ENCODE measurements at places on chromosomes 1 and 21.
A peak's percentile ranks its signal among the peaks of the same experiment; 100 is the strongest.

- DNase-seq, result no peak
Observed at GRCh38 chr1:237740846-237741245, 149.9 kb downstream of the ZP4 start.

DNA sequence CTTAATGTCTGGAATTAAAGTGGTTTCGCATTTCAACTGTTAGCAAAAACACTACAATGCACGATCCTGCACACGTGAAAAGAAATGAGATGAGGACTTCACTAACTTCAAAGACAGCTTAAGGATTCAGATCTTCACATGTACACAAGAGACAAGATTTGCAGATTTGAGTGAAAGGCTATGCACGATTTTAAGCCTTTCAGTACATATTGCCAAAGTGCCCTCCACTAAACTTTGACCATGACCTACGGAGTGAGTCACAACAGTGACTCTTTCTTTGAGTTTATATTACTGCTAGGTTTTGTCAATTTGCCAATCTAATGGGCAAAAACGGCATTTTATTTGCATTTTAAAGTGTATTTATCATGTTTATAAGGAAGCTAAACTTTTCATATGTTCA is 41.2 kb upstream of the CR1L start:
- DNase-seq, result no peak

- DNase-seq, result peak; percentile 98
Observed at GRCh38 chr1:8061210-8061609, 35.1 kb upstream of the ERRFI1 start.

GRCh38 chr1:115641762-115642167 is at the start of gene VANGL1:
Gene VANGL1 (plus strand): TSS chr1:115641970. CDS start chr1:115651414, 9,444 bp downstream.
- peak; percentile 66 for DNase-seq

- no peak for DNase-seq
Observed at GRCh38 chr1:98211271-98211845, 290.5 kb upstream of the DPYD start.

GRCh38 chr1:18926315-18927081 is 24.1 kb upstream of the ALDH4A1 start:
- DNase-seq, result peak; percentile 93

- DNase-seq, result no peak
Observed at GRCh38 chr1:7335224-7335879, 435.7 kb upstream of the VAMP3 start.

DNA sequence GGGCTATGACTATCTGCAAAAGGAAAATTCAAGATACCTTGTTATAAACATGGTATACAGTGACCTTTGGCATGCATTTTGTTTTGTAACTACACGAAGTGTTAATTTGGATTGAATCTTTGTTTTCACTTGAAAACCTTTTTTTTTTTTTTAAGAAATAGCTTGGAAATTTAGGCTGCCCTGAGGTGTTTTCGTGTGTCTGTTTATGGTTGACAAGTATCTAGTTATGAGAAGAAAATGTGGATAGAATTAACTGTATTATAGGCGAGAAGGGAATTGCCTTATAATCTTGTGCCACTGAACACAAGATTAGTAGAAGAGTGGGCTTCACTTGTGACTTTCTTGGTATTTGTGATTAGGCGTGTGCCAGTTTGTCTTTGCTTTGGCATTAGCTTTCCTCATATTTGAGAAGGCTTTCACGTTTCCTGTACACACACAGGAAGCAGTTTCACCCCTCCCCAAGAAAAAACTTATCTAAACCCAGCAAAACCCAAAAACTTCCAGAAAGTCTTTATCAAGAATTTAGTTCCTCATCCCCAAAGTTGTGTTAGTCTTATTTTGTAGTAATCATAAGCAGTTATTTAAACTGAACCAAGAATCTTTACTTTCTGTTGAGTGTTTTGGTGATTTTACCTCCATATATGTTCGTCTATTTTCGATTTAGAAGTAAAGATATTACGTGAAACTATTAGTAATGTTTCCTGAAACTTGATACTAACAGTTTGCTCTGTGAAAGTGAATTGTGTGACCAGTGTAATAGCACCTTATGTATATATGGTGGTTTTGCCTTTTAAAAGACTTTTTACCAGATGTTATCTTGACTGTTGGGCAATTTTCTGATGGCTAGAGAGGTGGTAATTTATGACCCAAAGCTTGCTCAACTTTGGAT is 3.8 kb downstream of the DYRK1A start:
- DNase-seq, result peak; percentile 32

DNA sequence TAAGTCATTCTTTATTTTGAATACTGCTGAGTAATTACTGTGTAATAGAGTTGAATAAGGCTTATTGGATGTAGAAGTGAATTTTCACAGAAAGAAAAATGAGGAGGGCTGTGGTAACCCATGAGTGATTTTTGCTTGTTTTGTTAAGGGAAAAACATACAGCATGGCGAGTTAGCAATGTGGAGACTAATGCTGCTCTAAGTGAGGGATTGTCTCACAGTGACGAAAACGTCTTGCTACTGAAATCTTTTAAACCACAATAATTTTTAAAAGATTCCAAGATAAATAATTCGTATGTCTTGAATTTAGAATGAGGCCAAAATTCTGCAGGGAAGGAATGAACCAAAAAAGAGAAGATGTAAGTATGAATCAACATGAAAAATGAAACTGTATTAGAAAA is 16.2 kb upstream of the PLA2G4A start:
- DNase-seq, result peak; percentile 56

DNA sequence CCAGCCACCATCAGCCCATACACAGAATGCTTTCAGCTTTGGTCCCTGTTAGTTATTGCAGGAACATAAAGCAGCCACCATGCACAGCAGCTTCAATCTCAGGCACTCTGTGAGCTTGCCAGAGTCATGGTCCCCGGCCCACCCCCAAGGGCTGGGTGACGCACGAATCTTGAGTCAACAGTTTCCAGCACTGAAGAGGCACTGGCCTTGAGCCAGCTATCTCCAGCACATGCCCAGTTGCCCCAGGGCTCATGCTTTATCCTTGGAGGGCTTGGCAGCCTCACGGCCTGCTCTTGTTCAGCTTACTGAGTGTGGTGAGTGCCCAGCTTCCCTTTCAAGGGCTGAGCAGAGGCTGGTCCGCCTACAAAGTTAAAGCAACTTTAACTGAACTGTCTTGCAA is 200.7 kb upstream of the RAB4A start:
- peak; percentile 52 for DNase-seq

DNA sequence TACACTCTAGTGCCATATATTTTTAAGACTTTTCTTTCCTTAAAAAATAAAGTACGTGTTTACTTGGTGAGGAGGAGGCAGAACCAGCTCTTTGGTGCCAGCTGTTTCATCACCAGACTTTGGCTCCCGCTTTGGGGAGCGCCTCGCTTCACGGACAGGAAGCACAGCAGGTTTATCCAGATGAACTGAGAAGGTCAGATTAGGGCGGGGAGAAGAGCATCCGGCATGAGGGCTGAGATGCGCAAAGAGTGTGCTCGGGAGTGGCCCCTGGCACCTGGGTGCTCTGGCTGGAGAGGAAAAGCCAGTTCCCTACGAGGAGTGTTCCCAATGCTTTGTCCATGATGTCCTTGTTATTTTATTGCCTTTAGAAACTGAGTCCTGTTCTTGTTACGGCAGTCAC is 25.2 kb downstream of the PSEN2 start:
- no peak for DNase-seq

- no peak for DNase-seq
Observed at GRCh38 chr1:155105604-155106011, 22.1 kb upstream of the EFNA1 start.

Measured in AG10803 (cell line).